Spinal cord (tissue), 10 donors: ENCODE measurements at places on chromosomes 7 and 10. TPM values are rescaled to one million over a fixed set of nuclear protein-coding genes. Genes with fewer than 3 reads are reported as not detected.

Gene EPO
- 0.44 TPM for polyA plus RNA-seq

DNA sequence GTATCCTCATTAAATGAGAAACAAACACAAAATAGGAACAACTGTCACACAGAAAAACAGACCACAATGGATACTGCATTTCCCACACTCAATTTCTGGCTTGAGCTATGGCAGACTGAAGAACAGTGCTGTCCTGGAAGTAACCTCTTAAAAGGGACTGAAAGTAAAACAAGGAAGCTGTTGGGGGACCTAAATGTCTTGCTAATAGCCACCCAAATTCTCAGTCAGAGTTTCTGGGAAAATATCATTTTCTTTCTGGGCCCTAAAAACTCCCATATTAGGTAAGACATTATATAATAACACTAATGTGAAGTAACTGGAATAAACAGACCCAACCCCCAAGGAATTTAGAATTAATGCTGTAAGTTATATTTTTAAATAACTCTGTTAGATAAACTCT lies 80.9 kb upstream of the TFEC start:
- no peak for DNase-seq

DNA sequence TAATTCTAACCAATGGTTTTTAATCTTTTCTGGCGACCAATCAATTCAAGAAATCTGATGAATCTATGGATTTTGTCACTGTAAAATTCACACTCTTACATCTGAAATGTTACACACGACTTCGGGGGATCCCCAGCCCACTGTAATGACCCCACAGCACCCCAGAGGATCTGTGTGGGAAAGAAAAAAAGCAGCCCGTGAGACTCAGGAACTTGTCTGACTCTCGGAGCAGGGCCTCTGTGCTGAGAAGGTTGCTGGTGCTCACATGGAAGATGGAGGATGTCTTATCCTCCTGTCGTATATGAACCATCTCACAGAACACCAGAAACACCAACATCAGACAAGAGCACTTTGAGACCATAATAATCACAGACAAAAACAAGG lies 228.4 kb upstream of the INHBA start:
- DNase-seq, result no peak

DNA sequence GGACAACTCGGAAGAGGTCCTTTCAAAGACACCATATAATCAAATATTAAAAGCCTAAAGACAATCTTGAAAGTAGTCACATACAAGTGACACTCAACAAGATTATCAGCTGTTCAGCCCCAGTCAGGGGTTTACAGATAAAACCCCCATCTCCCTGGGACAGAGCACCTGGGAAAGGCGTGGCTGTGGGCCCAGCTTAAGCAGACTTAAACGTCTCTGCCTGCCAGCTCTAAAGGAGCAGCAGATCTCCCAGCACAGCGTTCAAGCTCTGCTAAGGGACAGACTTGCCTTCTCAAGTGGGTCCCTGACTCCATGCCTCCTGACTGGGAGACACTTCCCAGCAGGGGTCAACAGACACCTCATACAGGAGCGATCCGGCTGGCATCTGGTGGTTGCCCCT lies 18.0 kb downstream of the CDCA7L start:
- no peak for DNase-seq
